ENCODE measurements at places on chromosomes 2 and 18. TPM values are rescaled to one million over a fixed set of nuclear protein-coding genes. Genes with fewer than 3 reads are reported as not detected.

The UGT1A10 gene
- total RNA-seq = not detected

The KIF1A gene
- 5.2 TPM for total RNA-seq

The CD28 gene
- total RNA-seq = 6.1 TPM

The DNAJC5G gene
- total RNA-seq = 0.42 TPM

The HTR2B gene
- 3.0 TPM for total RNA-seq

The ZBTB7C gene
- 8.6 TPM for total RNA-seq

The SPHKAP gene
- 1.1 TPM for total RNA-seq

The BBS5 gene
- 13.8 TPM for total RNA-seq

The AQP12A gene
- not detected for total RNA-seq

The CDC42EP3 gene
- total RNA-seq = 34.3 TPM

The MLPH gene
- 11.7 TPM for total RNA-seq

The ZNF2 gene
- total RNA-seq = 9.5 TPM

The PROKR1 gene
- 0.69 TPM for total RNA-seq

The SNTG2 gene
- 0.69 TPM for total RNA-seq

The CRACDL gene
- total RNA-seq = 2.4 TPM

The ACADL gene
- 4.9 TPM for total RNA-seq

The TFPI gene
- 177 TPM for total RNA-seq

The LIMS3 gene
- 13.5 TPM for total RNA-seq

The SULT1C2 gene
- total RNA-seq = 3.3 TPM

The ALPP gene
- not detected for total RNA-seq

The HOXD13 gene
- total RNA-seq = 14.9 TPM

The TMEM247 gene
- total RNA-seq = not detected

The MOCOS gene
- 0.95 TPM for total RNA-seq

The TMEM178A gene
- 5.2 TPM for total RNA-seq

The UGT1A7 gene
- 2.5 TPM for total RNA-seq

The SIGLEC15 gene
- 2.3 TPM for total RNA-seq

The NCOA1 gene
- total RNA-seq = 107 TPM

The MC5R gene
- total RNA-seq = not detected

The ALPI gene
- not detected for total RNA-seq

The REG3A gene
- total RNA-seq = not detected

The ADCY3 gene
- 28.3 TPM for total RNA-seq

The RAB10 gene
- 106 TPM for total RNA-seq

The SERPINB10 gene
- total RNA-seq = 0.21 TPM

The LYPD6 gene
- 16.9 TPM for total RNA-seq

The SPDYA gene
- total RNA-seq = 7.1 TPM

The ANKAR gene
- 73.8 TPM for total RNA-seq

The TNS1 gene
- 191 TPM for total RNA-seq

The MDH1B gene
- total RNA-seq = 1.2 TPM

The EHD3 gene
- total RNA-seq = 8.3 TPM

The SKOR2 gene
- not detected for total RNA-seq

The ATOH8 gene
- total RNA-seq = 18.3 TPM

The ACKR3 gene
- total RNA-seq = 40.4 TPM

The SLC4A5 gene
- 3.8 TPM for total RNA-seq

The ARHGEF4 gene
- 7.0 TPM for total RNA-seq

The GREB1L gene
- total RNA-seq = 1.4 TPM

The ELP2 gene
- 172 TPM for total RNA-seq

The GALNT5 gene
- total RNA-seq = 23.4 TPM

The CCDC74B gene
- total RNA-seq = 5.2 TPM

The OTOS gene
- total RNA-seq = not detected

The AGXT gene
- total RNA-seq = not detected

The GREB1 gene
- 9.1 TPM for total RNA-seq
